ENCODE measurements at places on chromosomes 5 and 9.

DNA sequence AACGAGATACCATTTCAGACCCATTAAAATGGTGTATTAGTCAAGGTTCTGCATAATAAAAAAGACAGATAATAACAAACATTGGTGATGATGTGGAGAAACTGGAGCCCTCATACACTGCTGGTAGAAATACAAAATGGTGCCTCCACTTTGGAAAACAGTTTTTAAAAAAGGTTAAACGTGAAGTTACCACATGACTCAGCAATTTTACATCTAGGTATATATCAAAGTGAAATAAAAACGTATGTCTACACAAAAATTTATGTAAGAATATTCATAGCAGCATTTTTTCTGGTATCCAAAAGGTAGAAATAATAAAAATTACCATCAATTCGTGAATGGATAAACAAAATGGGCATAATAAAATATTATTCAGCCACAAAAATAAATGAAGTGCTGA, 519.8 kb downstream of the TLE4 start:
- no peak for DNase-seq

DNA sequence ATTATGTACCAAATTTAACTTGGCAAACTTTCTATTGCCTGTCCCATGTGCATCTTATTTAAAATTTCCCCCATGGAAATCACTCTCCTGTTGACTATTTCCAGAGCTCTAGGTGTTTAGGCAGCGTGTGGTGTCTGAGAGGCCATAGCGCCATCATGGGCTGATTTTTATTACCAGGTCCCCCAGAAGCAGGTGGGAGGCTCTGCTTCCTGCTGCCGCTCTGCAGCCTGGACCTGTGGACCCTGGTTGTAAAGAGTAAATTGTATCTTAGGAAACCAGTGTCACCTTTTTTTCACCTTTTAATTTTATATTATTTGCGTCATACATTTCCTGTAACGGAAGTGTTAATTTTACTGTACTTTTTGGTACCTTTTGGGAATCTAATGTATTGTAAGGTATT, 6.4 kb downstream of the HNRNPAB start:
- no peak for DNase-seq

DNA sequence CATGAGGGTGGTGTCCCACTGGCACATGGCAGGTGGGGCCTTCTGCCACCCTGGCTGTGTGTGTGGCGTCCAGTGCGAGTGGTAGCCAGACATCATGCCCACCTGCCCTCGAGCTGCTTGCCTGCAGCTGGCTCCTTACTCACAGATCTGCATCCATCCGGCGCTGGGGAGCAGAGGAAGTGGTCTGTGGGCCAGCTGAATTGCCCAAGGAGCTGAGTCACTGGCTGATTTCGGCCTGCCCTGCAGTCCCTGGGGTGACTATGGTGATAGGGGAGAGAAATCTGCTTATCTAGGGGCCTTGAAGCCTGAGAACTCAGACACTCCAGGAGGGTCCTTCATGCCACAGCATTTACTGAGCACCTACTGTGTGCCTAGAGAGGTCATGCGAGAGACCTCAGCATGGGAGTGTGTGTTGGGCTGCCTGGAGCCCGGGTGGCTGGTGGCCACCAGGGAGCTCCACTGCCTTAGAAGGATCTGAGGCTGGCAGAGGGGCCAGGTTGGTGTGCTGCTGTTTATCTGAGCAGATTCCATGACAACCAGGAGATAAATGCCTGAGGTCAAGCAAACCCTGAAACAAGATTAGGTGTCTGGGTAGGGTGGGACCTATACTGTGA, 57.1 kb downstream of the SLC22A5 start:
- DNase-seq = no peak

GRCh38 chr9:105132606-105133005, 111.8 kb upstream of the SLC44A1 start:
- no peak for DNase-seq

- DNase-seq = no peak
These were observed 53.8 kb downstream of the ARRDC3 start for GRCh38 chr5:91329283-91329682.

DNA sequence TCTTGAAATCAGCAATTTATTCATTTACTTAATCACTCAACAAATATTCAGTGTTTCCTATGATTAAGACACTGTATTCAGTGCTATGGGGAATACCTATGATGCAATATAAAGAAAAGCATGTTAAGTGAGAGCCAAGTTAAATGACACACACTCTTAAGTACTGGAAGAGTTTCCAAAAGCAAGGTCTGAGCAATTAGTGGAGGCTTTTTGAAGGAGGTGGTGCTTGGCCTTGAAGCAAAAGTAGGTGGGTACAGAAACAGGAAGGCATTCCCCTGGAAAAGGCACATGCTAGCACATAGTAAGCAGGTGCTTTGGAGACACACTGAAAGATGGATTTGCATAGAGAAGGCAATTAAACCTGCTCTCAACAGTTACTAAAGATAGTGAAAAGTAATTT, 4.0 kb downstream of the TSLP start:
- no peak for DNase-seq

Data from cortex of kidney (tissue), 1 donor.